Naive thymus-derived CD4-positive, alpha-beta T cell (primary cell): ENCODE measurements at places on chromosomes 3 and 15. TPM values are rescaled to one million over a fixed set of nuclear protein-coding genes. Genes with fewer than 3 reads are reported as not detected.

The GABRG3 gene
- not detected for total RNA-seq

The DYNLT2B gene
- total RNA-seq: 5.1 TPM

DNA sequence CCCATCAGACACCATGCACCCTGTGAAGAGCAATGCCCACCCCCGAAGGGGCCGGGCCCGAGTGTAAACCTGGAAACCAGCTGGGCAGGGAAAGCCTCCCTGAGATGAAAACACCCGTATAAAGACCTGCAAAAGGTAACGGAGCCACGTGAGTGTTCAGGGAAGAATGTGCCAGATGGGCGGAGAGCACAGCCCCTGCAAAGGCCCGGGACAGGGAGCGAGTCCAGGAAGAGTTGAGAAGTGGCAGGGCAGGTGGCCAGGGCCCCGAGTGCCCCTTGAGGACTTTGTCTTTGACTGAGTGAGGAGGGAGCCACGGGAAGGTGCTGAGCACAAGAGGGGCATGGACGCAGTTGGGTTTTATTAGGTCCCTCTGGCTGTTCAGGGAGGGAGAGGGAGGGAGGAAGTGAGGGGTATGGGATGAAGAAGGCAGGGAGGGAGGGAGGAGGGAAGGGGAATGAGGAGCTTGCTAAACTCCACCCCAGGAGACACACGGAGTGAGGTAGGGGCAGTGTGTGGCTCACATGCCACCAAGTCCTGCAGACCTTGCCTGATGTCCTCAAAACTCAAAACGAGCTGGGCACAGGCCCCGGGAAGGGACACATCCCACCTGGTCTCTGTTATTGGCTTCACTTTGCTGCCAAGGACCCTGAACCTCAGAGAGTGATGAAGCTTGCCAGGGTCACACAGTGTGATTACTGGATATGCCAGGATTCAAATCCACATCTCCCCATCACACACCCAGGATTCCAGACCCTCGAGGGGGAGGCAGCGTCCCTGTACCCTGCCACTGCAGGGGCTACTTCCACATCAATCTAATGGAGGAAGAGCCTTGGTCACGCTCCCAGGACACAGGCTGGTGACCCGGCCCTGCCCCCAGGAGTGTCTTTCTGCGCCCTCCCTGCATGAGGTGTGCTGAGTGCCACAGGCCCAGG is 49.1 kb upstream of the IQSEC1 start:
- DNase-seq: no peak

DNA sequence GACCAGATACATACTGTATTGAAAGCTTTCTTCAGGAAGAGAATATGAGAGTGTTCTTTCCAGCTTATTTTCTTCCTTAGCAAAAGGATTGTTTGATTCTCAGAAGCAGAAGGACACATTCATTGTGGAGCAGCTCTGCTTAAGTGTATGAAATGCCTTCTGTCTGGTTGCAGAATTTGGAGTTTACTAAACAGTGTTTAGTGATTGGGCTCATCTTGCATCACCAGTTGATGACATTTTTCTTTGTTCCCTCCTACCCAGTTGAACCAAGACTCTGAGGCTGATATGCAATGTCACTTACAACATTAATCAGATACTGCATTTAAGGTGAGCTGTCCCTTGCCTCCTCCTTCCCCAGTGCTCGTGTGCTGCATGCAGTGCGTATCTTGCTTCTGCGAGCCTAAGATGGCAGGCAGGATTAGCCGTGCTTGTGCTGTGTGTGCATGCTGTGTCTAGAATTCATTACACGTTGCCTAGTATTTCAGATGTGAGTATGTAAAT is 18.4 kb downstream of the ZBTB38 start:
- no peak for DNase-seq

DNA sequence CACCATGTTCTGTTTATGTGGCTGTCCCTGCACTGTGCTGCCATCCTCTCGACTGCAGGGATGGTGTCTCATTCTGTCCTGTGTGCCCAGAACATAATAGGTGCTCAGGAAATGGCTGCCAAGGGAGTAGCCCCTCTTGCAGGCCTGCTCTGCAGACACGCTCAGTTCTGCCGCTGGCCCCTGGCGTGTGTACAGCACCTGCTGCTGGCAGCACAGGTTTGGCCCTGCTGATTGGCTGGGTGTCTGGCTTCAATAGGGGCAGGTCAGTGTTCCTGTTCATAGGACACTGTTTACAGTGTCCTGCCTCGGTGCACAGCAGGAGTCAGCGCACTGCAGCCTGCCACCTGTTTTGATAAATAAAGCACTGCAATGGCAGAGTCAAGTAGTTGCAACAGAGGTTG is 146.9 kb downstream of the DNAJB8 start:
- no peak for DNase-seq

GRCh38 chr3:107662124-107662507 is 139.4 kb downstream of the BBX start:
- no peak for DNase-seq

DNA sequence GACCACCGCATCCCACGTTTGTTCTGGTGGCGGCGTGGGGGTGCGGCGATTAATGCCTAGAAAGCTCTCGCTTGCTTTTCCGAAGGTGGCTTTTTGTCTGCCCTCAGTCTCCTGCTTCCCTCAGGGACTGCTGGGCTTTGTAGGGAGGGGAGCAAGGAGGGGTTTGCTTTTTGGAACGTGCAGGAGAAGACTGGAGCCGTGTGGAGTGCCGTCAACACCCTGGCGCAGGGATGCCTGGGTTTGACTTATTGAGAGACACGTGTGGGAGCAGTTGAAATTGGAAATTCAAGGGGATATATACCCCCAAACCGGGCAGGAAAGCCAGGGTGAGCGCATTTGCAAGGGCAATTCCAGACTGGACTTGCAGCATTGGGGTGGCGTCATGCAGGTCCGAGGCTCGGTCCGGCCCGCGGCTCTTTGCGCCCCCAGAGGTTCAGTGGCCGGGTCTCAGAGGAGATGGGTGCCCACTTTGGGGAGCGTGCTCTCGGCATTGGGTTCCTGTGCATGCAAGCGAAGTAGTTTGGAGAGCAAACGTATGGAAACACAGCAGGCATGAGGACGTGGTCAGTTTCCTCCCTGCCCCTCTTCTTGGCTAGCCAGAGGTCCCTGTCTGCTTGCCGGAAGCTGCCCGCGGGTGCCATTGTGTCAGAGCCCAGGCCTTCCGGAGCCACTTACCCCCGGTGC is 2.1 kb downstream of the EPHB1 start:
- DNase-seq: no peak

DNA sequence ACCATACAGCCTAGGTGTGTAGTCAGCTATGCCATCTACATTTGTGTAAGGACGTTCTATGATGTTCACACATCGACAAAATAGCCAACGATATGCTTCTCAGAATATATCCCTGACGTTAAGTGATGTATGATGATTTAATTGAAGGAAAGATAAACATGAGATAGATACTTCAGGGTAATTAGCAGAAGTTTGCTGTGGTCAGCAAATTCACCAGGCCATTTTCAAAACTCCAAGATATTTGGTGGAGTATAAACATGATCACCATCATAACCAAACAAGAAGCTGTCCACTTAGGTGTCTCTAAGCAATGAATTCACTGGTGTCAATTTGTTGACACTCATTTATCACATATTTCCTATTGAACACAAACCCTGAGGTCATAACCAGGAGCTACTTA is 885.6 kb upstream of the NR2F2 start:
- no peak for DNase-seq
